ENCODE measurements at places on chromosomes 2 and 18.

DNA sequence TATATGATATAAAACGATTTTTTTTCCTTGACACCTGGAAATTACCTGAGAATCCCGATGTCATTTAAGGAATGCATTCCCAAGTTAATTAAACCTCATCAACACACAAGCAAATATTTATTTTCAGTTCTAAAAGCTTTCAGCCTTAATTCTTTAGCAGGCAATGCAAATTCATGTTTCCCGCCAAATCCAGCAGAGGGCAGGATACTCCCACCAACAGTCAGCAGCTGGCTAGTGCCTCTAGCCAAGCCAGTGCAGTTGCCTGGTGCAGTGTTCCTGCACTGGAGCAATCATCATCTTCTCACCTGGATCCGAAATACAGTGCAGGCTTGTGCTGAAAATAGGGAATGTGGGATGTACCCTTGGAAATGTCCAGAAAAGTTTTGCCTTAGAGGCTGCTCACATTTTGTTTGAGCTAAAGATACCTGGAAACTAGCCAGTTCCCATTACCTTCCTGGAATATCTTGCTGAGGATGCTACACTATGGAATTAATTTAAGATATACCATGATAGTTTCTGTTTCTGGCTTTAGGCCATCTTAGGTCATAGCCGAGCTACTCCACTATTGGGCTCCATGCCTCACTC, 48.4 kb upstream of the CYTIP start:
- DNase-seq, result peak; percentile 84

GRCh38 chr2:233814056-233814835, 36.1 kb downstream of the MROH2A start:
- no peak for DNase-seq

DNA sequence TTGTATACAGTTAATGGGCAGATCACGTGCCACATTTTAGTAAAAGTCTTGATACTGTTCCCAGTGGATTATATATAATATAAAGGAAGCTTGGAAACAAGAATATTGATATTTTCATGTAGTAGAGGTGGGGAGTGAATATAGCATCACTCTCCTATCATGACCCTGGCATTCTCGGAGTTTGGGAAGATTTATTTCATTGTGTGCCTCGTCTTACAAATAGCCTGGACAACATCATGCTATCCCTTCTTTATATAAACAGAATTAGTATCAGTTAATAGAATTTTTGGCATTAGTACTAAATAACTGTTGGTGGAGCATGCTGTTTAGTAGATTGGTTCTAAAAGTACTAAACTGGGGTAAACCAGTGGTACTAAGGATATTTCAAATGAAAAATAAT, 212.0 kb upstream of the BOD1L2 start:
- no peak for DNase-seq

GRCh38 chr18:70072678-70073077, 125.0 kb upstream of the CD226 start:
- DNase-seq, result no peak

DNA sequence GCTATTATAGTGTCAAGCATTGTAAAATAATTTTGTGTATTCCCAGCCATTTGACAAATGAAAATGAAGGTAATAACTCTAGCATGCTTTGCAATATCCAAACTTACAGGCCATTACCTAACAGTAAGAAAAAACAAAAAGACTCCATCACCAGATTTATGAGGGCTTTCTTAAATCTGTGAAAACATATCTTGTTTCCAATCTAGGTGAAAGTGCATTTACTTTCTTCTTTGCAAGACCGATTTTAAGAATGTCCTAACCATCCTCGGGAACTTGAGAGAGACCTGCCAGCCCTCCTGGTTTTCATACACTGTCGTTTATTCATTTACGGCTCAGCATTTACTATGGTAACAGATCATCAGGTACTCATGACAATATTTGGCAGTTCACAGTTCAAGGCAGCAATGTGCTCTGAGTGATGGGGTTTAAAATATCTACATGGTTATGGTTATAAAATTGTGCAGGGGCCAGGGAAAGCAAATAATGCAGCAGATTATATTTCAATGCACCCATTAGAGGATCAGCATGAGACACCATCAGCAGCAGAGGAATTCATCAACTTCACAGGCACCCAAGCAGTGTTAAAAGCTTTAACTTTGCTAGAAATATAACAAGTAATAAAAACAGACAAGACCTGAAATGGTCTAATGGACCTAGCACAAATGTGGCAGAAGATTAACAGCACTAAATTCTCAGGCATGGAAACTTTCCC, 34.4 kb upstream of the PARD3B start:
- no peak for DNase-seq

- DNase-seq, result no peak
These were observed 812.7 kb upstream of the NRXN1 start for GRCh38 chr2:51844596-51844995.

DNA sequence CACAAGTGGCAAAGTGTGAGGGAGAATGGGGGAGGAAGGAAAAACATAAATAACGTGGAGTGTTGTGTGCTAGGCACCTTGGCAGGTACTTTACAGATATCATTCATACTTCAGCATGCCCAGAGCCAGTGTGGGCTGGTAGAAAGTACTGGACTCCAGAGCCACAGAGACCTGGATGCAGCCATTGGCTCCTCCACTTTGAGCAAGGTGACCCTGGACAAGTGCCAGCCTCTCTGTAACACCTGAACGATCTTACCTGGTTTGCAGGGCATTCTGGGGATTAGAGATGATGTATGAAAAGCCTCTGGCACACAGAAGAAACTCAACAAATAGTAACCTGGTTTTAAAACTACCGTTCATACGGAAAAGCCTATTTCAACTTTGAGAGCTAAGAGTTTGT, 6.3 kb downstream of the LOXHD1 start:
- DNase-seq, result no peak

GRCh38 chr2:69003731-69004130, 9.2 kb upstream of the ANTXR1 start:
- DNase-seq, result no peak

- no peak for DNase-seq
These were observed 134.4 kb downstream of the IKZF2 start for GRCh38 chr2:213016984-213017351.

DNA sequence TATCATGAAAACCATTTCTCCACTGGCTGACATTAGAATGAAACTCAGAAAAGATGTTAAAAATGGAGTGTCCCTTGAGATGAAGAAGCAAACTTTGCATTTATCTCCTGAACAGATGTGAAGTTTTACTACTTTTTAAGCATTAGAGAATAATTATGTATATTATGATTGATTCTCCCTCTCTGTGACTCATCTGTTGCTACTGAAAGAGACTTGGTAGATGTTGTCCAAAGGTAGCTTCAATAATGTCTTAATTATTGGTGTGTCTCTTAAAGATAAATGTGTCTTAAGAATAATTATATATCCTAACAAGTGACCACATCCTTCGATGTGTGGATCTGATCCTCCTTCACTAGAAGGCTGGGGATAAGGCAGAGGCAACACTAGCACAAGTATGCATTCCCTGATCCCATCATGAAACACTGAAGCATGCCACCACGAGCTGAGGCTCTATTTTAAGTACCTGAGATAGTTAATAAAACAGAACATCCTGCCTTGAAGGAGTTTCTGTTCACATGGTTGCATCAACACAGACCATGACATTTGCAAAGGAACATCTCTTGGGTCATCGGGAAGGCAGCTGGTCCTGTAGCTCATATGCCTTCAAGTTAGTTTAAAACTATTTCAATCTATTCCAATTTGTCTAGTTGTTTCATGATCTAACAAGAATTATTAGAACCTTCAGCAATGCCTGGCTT, 15.5 kb downstream of the RND3 start:
- no peak for DNase-seq

DNA sequence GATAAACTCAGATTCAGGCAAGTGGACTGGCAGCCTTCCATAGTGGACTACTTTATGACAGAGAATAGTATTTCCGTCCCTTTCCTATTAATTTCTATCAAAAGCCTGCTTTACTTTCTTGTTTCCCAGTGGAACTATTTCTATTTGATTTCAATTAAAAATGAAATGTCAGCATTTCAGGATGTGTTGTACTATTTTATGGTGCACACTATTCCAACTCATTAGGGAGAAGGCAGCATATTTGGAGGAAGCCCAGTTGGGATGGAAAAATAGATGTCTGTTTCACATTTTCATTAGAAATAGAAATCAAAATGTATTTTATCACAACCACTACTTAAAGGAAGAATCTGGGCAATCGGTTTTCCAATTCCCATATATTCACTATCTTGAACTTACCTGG, 37.9 kb upstream of the TCF4 start:
- DNase-seq, result no peak

DNA sequence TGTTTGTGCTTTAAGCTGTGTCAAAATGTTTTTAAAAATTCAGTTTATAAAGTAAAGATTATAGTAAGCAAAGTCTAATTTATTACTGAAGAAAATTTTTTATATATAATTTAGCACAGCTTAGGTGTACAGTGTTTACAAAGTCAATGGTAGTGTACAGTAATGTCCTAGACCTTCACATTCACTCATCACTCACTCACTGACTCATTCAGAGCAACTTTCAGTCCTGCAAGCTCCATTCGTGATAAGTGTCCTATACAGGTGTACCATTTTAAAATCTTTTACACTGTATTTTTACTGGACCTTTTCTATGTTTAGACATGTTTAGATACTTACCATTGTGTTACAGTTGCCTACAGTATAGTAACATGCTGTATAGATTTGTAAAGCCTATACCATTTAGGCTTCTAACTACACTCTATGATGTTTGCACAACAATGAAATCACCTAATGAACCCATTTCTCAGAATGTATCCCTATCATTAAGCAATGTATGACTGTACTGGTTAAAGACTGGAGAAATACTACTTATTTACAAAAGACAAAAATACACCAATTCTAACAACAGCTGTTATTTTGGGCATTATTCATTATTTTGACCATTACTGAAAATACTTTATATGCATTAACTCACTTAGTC, 95.1 kb downstream of the STRN start:
- no peak for DNase-seq

DNA sequence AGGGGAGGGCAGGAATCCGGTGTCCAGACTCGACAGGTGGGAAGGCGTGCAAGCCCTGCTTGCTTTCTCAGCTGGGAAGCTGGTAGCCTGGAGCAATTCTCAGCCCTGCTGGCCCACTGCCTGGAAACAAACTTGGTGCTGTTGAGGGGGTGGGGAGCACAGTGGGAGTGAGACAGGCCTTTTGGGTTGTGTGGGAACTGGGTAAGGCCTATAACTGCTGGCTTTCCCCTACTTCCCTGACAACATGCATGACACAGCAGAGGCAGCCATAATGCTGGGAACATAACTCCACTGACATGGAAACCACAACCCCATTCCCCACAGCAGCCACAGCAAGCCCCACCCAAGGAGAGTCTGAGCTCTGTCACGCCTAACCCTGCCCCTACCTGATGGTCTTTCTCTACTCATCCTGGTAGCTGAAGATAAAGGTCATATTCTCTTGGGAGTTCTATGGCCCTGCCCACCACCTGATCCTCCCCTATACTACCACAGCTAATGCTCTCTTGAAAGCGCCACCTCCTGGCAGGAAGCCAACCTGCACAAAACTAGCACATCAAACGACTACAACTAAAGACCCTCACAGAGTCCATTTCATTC, 122.9 kb upstream of the ACVR1C start:
- peak; percentile 40 for DNase-seq

- DNase-seq, result no peak
These were observed 22.3 kb upstream of the CAVIN2 start for GRCh38 chr2:191869178-191869577.

DNA sequence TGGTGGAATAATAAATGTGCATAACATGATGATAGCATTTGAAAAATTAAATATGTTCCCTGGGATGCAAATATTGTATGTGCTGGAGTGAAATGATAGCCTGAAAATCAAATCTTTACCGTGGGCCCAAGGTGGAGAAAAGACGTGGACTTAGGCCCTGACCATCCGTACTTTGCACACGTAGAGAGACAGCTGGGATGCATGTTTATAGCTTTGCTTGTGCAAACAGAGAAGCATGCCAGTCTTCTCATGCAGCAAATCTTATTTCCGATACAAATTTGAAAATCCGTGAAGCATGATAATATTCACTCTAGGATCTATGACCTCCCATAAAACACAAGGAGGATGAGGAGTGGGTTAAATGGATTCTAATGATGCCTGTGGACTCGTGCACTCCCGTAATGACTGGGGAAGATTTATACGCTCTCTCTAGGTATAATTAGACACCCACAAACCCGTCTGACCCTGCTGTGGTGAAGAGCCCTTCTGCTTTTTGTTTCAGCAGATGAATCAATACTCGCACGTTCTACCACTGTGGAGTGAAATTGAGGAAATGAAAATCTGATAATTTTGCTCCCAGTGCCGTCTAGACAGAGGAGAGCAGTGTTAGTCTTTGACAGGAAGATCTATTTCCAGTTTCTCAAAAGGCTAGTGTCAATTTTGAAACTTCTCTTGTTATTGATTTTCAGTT, 810.3 kb upstream of the SALL3 start:
- no peak for DNase-seq

Data from CD4-positive, alpha-beta T cell treated with Interleukin-6 for 4 hours (primary cell).